Activated T-helper 1 cell treated with Interleukin-2 at 50 U/mL for 16 hours (primary cell): ENCODE measurements at places on chromosomes 1 and 21.

DNA sequence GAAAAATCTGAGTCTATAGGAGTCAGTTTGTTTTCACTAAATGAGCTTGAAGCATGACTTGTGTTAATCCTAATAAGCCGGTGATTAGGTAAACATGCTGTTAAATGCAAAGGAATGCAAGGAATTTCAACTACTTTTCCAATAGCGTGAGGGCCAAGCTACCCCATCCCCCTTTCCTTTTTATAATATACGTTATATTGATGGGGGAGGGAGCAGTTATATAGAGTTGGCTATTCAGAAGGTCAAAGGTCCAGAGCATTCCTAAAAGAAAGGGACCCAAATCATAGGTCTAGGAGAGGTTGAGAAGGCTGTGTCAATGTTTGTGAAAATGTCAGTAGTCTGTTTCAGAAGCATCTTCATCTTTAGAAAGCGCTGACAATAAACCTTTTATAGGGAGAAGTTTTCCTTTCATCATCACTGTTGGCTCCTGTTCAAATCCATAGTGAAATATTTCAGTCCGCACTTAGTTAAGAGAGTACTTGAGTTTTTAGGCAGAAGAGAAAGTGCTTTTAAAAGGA lies 3.8 kb downstream of the CCN1 start:
- no peak for DNase-seq

- no peak for DNase-seq
Measured at GRCh38 chr1:1211541-1212441, 2.2 kb downstream of the TNFRSF4 start.

- DNase-seq = no peak
Measured at GRCh38 chr1:207815913-207816291, 64.0 kb downstream of the CD46 start.

DNA sequence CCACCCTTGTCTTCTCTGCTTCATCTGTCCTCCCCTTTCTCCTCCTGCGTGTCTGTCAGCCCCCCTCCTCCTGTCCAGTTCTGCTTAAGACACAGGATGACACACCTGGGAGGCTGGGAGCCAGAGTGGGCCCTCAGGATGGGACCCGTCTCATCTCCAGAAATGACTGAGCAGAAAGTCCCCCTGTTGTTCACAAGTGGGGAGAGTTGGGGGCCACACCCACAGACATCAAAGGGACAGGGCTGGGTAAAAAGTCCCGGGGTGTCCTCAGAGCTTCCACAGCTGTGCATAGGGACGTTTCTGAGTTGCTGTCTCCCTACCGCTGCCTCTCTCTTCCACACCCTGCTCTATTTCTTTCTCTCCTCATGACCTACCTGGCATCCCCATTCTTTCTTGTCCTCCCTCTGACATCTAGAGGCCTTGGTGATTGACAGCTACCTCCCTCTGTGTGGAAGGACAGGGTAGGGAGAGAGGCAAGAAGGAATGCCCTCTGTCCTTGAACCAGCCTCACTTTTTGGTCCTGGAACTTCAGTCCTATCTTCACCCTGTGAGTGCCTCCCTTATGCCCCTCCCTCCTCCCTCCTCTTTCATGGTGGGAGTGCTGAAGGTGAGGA lies 19.5 kb upstream of the SH2D2A start:
- DNase-seq = no peak

DNA sequence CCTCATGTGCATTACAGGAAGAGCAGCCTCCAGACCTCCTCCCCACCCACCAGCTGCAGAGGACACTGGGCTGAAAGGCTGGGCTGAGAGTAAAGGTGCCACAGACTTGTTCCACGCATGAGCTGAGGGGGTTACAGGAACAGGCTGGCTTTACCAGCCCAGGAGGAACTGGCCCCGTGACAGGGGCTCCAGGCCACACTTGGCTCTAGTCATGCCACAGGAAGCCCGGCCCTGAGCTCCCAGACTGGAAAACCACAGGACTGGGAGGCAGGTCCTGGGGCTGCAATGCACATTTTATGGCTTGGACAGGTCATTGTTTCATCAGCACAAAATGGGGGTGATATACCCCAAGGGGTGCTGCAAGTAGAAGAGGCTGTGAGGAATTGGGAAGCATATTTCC lies 35.6 kb downstream of the GPA33 start:
- DNase-seq = no peak

DNA sequence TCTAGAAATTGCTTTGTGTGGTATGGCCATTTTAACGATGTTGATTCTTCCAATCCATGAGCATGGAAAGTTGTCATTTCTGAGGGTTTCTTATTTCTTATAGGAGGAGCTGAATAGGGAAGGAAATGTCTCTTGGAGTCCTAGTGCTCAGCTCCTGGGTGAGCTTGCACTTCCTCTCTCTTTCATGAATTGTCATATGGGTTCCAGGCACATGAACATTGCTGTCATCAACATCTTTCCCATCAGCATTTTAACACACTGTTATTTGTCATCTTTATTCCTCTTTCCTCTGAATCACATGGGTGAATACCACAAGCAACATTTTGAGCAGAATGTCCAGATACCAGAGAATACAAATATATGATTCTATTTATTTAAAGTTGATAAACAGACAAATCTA lies 23.4 kb downstream of the SLAMF6 start:
- no peak for DNase-seq

DNA sequence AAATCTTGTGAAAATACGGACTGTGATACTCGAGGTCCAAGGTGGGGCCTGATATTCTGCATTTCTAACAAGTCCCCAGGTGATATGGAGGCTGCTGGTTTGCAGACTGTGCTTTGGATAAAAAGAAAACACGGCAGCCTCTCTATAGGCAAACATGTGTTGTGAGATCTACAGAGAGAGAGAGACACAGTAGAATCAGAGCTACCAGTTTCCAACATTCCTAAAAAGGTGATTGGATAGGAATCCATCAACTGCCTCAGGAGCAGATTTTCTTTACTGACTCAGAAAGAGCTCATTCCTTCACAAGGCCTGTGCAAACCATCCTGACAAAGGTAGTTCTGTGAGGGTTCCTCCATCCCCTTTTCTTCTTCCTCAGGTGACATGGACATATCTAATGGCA lies 651.6 kb upstream of the CAMK1G start:
- no peak for DNase-seq

DNA sequence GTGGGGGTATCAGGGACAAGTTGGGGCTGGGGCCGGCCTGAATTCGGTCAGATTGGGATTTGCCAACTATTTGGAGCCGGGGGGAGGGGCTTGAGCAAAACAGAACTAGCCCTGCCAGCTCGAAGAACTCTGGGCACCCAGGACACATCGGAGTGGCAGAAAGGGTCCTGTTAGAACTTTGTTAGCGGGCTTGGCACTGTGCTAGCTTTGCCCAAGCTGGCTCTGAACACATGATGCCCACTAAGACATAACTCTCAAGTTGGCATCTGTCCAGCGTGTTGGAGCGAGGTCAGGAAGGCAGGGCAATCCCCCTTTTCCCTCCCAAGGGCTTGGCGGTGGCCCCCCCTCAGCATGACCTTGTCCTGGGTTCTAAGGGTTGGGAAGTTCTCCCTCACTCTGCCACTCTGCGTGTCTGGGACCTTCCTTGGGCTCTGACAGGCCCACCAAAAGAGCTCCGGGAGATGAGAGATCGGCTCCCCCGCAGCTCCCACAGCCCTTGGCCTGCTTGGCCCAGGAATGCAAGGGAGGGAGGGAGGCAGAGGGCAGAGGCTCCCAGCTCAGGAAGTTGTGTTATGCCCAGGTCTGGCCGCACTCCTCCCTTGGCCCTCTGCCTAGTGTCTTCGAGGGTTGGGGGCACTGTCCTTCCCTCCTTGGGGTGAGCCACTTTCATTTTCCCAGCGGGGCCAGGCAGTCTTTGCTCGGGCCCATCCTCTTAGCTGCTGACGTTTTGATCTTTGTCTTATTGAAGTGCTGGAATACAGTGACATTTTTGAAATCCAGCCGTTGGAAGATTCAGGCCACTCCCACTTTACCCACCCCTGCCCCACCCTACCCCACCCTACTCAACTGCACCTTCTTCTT lies 1.2 kb downstream of the LMNA start:
- DNase-seq = no peak

DNA sequence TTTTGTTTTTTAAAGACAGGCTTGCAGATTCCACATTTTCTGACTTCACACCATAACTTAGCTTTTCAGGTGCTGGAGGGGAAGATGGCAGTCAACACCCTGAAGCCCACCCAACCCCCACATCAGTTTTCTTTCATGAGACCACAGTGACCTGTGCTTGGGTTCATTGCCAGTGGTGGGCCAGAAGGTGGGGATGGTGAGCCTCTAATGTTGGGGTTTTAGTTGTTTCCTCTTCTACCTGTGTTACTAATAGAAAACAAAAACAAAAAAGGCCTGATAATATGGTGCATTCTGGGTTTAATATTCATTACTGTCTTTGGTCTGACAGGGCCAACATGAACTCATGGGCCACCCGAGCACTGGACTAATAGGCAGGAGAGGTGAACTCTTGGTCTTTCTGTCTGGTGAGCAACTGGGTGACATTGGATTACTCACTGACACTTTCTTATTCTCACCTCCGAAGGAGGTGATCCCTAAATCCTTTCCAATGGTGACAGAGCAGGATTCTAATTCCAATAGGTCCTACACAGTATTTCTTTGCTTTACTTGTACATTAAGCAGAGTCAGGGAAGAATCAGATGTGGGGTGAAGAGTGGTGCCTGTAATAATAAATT lies 132.8 kb downstream of the CLIC6 start:
- DNase-seq = no peak

DNA sequence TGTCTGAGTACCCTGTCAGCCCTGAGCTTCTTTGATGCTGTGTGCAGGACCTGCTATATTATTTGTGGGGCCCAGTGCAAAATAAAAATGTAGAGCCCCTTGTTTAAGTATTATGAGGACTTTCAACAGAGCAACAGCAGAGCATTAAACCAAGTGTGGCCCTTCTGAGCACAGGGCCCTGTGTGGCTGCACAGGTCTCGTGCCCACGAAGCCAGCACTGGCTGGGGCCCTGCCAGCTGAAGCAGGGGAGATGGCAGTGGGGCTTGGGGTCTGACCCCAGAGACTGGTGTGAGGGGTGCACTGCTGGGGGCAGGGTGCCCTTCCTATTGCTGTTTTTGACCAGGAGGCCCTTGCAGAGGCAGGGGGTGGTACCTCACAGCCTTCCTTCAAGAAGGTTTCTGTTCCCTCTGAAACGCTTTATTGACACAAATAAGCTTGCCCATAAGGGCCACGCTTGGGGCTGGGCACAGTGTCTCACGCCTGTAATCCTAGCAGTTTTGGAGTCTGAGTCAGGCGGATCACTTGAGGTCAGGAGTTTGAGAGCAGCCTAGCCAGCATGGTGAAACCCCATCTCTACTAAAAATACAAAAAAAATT lies 2.2 kb upstream of the SEMA4A start:
- DNase-seq = no peak

- no peak for DNase-seq
Measured at GRCh38 chr1:1755852-1756251, 22.4 kb downstream of the NADK start.

GRCh38 chr1:81550753-81551152 lies 250.0 kb upstream of the ADGRL2 start:
- no peak for DNase-seq

DNA sequence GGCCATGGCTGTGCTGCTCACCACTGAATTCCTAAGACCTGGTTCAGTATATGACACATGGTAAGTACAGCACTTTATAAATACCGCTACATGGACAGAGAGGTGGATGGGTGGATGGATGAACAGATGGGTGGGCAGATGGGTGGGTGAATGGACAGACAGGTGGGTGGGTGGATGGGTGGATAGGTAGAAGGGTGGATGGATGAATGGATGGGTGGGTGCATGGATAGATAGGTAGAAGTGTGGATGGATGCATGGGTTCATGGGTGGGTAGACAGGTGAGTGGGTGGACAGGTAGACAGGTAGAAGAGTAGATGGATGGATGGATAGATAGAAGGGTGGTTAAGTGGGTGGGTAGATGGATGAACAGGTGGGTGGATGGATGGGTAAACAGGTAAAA lies 54.8 kb downstream of the TMCO4 start:
- DNase-seq = no peak

- DNase-seq = no peak
Measured at GRCh38 chr1:97163591-97164275, 442.1 kb downstream of the PTBP2 start.

GRCh38 chr21:37425001-37425400 lies 58.4 kb downstream of the DYRK1A start:
- DNase-seq = no peak

DNA sequence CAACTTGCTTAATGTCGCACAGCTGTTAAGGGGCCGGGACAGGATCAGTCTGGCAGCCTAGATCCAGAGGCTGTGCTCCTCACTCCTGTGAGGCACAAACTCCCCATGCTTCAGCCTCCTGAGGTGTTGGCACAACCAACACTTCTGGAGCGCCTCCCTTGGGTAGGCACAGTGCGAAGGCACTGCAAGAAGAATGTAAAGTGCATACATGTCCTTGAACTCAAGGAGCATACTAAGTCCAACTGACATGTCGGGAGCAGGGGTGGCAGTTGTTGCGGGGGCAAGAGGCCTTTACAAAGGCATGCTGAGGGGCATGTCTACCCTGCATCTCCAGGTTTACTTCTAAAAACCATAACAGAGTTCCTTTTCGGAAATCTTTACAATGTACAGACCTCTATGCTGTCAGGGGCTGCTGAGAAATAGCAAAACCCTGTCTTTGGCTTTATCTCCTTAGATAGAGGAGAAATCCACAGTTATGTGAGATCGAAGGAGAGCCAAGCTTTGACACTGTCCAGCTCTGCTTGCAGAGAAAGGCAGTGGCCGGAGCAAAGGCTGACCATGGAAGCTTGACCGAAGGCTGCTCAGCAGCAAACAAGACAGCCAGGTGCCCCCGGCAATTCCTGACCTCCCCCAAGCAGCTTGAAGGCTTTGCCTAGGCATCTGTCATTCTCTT lies 93.9 kb downstream of the CDC7 start:
- no peak for DNase-seq

GRCh38 chr1:204493145-204493983 lies 1.2 kb downstream of the PIK3C2B start:
- DNase-seq = no peak

- no peak for DNase-seq
Measured at GRCh38 chr1:42679364-42679983, 2.7 kb upstream of the YBX1 start.

- no peak for DNase-seq
Measured at GRCh38 chr1:92956254-92957029, 4.8 kb downstream of the DIPK1A start.

GRCh38 chr1:50266509-50266908 lies 156.7 kb downstream of the DMRTA2 start:
- no peak for DNase-seq

- DNase-seq = no peak
Measured at GRCh38 chr1:54838565-54839180, 37.5 kb upstream of the TTC22 start.

- DNase-seq = no peak
Measured at GRCh38 chr1:164726235-164726634, 167.3 kb downstream of the PBX1 start.

- DNase-seq = no peak
Measured at GRCh38 chr1:22545141-22545540, 18.1 kb upstream of the EPHA8 start.

- no peak for DNase-seq
Measured at GRCh38 chr1:190170321-190170720, 307.3 kb downstream of the BRINP3 start.

DNA sequence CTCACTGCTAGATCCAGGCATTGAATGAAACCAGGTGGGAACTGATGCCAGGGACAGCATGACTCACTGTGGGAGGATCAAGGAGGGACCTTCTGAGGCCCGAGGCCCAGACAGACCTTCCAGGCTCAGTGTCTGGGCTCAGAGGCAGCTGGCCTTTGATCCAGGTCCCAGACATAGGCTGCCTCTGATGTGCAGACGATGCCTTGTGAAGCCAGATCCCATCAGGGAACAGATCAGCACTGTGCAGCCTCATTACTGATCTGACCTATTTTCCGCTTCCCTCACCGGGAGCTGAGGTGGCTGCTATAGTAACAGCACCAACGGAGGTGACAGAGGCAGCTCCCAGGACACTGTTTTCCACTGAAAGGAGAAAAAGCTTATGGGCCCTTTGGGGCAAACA lies 399.5 kb downstream of the MATN1 start:
- no peak for DNase-seq
